ENCODE measurements at places on chromosomes 7 and 10.

DNA sequence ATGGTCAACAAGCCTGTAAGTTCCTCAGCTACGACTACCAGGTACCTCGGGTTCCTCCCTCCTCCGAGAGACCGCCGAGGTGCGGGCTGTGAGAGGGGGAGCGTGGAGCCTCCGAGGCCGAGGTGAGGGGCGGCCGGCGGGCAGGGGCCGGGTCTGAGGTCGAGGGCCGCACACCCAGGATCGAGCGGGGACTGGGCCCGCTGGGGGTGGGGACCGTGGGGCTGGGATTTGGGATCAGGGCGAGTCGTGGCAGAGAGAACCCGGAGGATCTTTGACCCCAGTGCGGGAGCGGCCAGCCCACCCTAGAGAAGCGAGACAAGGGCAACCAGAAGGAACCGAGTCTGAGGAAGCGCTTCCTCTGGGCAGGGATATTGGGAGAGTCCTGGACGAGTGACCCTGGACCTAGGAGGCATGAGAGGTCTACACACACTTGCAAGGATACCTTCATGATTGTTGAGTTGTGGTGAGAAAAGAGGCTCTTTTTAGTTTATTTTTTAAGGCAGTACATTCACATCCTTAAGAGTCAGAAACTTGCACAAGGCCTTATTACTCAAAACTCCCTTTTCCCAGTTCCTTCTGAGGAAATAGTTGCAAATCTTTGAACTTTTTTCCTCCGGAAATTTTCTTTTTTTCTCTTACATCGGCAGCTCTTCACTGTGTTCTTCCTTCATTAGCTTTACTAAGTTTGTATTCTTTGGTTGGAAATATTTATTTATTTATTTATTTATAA is 395 bp downstream of the ZNF487 start:
- DNase-seq, result no peak

GRCh38 chr7:1611708-1612241 is 41.9 kb upstream of the PSMG3 start:
- peak; percentile 71 for DNase-seq

- DNase-seq, result peak; percentile 26
Observed at GRCh38 chr10:98446151-98446660, 529 bp downstream of the HPS1 start.

DNA sequence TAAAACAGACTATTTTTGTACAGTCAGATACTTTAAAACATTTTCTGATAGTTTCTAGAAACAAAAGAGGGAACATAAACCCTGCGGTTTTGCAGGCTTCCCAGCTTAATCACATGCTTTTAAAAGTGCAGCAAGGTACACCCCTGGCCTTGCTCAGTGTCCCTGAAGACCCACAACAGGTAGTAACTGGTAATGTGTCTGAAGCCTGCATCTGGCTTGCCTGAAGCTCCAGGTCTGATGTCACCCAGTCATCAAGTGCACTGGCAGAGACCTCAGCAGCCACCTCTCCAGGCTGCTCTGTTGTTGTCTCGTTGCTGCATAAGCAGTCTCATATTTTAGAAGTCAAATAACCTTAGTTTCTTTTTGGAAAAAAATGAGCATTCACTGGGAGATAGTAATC is 376.1 kb upstream of the MTPN start:
- DNase-seq, result no peak

DNA sequence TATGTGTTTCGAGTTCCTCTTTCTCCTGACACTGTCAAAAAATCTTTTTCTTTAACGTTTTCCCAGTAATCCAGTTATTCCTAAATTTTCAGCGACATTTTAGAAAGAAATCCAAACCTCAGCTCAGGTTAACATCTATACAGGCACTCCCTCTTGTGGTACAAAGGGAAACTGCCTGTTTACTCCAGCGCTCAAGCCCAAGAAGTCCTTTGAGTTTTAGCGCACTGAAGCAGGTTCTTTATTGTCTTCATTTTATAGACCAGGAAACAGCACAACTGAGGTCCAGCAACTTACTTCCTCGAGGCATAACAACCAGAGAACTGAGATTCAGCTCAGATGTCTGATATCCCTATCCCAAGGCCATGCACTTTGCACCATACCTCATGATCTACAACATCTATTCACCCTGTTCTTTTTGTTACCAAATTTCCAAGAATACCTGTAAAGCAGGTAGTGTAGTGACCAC is 287.2 kb upstream of the MKLN1 start:
- DNase-seq, result peak; percentile 67

DNA sequence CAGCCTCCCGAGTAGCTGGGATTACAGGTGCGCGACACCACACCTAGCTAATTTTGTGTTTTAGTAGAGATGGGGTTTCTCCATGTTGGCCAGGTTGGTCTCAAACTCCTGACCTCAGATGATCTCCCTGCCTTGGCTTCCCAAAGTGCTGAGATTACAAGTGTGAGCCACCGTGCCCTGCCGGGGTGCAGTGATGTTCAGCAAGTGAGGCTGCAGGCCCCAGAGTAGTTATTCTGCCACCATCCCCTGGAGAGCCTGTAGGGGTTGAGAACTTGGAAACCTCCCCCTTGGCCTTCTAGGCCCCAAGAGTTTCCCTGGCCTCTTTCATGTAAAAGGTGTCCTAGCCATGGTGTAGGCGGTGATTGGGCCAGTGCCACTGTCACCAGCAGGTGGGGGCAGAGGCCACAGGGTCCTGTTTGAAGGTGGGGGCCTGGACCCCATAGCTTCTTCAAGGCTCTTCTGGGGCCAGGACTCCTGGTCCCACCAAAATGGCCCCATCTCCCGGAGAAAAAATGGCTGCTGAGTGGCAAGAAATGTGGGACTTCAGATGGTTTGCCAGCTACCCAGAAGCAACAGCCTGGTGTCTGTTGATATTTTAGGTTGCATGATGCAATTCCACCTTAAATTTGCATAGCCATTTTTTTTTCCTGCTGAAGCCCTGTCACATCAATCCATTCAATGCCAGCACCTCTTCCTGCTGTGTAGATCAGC is 25.5 kb upstream of the INMT start:
- DNase-seq, result no peak

DNA sequence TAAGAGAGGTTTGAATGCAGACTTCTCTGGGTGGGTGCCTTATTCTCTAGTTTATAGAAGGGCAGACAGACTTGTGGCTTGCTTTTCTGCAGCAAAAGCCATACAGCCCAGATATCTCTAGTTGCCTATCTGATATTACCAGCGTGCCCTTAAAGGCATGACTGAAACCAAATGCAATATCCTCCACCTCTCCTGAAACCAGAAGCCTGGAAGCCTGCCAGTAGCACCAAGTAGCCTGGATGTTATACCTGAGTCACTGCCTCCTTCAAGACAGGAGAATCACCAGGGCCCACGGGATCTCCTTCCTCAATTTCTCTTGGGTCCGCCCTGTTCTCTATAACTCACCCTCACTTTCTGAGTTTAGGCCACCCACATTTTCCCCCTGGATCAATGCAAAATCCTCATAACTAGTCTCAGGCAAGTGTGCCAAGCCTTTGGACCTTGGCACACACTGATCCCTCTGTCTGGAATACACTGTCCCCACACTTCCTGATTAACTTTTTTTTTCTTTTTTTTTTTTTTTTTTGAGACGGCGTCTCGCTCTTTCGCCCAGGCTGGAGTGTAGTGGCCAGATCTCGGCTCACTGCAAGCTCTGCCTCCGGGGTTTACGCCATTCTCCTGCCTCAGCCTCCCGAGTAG is 638.4 kb downstream of the GALNT17 start:
- DNase-seq, result peak; percentile 45

- DNase-seq, result no peak
Observed at GRCh38 chr10:112512294-112512693, 65.3 kb downstream of the VTI1A start.

- DNase-seq, result no peak
Observed at GRCh38 chr7:52825611-52826010, 209.8 kb upstream of the POM121L12 start.

DNA sequence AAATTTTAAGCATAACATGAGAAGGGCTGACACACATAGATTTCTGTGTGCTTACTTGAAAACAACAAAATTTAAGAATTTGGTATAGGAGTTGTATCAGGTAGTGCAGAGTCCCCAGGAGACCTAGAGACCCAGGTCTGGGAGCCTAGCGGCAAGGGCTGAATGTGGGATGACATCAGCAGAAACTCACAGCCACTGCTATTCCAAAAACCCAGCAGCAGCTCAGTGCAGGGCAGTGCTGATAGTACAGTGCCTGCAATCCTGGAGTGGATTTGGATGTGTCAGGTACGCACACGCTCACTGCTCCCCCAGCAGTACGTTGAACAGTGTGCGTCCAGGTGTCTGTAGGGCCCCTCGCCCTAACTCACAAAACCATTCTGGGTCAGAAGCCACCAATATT is 87.1 kb downstream of the EGFR start:
- no peak for DNase-seq

DNA sequence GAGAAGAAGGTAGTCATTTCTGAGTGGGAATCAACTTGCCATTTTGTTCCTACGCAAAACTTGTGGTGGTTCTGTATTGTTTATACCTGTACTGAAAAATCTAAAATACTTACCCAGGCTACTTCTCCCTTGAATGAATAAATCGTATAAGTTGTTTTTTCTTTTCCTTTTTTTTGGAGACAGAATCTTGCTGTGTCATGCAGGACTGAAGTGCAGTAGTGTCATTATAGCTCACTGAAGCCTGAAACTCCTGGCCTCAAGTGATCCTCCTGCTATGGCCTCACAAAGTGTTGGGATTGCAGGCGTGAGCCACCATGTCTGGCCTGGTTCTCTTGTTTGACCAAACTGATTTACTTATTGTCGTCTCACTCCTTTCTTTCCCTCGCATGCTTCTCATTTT is 27.9 kb downstream of the LUC7L2 start:
- DNase-seq, result no peak

DNA sequence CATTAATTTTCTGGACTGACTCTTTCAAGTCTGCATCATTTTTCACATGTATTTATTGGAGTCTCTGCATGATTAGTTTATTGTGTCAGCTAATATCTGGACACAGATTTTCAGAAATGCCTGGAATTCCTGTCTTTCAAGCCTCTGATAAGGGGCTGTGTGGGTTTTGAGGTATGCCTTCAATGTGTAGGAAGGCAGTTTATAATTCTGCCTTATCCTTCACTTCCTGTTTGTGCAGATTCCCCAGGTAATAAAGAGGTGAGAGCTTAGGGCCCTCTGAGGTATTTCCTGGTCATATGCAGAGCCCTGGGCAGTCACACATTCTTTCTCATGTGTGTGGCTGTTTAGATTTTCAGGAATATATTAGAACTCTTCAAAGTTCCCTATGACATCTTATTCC is 79.4 kb upstream of the PRKCQ start:
- no peak for DNase-seq

DNA sequence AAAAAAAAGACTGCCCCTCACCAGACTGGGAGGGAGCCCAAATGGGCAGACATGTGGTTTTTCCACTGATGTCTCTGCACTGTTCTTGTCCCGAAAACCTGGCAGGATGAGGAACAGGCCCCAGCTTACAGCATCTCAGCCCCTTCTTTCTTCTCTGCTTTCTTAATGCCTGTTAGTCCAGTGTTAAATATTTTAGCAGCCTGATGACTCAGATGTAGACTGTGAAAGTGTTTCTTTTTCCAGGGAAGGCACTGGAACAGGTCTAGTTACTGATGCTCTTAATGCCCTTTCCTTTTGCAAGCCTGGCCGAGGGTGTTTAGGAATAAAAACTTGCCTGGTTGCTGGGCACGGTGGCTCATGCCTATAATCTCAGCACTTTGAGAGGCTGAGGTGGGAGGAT is 107.7 kb downstream of the TACC2 start:
- DNase-seq, result no peak

- no peak for DNase-seq
Observed at GRCh38 chr7:146486519-146486918, 369.9 kb downstream of the CNTNAP2 start.

GRCh38 chr7:79257959-79258358 is 195.5 kb downstream of the MAGI2 start:
- no peak for DNase-seq

- peak; percentile 4 for DNase-seq
Observed at GRCh38 chr10:91090761-91091529, 129.5 kb upstream of the PCGF5 start.
